ENCODE measurements at places on chromosomes 3 and 15.

- DNase-seq, result no peak
Measured at GRCh38 chr3:5607581-5607980, 420.1 kb downstream of the EDEM1 start.

DNA sequence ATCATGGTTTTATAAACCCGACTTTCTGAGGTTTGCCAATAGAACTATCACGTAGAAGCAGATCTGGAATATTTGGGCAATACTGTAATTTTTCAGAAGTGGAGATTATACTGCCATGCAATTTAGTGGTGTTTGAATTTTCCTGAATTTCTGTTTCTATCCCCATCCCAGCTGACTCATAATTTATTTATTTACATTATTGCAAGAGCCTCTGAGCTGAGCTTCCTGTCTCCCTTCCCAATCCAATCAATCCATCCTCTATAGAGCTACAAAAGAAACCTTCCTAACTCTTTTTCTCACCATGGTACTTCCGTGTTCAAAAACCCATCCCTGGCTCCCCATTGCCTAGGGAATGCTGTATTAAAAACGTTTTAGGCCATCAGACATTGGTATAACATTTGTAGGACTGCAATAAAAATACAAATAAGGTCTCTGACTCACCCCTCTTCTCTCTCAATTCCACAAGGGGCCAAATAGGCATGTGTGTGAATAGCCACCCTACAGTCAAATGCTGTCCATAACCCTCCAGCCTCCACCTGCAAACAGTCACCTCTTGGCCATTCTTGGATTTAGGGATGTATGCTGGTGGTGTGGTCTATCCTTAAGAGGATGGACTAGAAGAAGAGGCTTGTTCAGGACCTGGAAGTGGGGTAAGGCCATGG is 190.7 kb downstream of the CD47 start:
- DNase-seq, result no peak

GRCh38 chr3:117696851-117697407 is 987.4 kb downstream of the TUSC7 start:
- no peak for DNase-seq

- no peak for DNase-seq
Measured at GRCh38 chr15:27486683-27487647, 516.0 kb downstream of the GABRG3 start.

GRCh38 chr15:51077221-51078153 is 17.2 kb downstream of the TNFAIP8L3 start:
- peak; percentile 4 for DNase-seq

DNA sequence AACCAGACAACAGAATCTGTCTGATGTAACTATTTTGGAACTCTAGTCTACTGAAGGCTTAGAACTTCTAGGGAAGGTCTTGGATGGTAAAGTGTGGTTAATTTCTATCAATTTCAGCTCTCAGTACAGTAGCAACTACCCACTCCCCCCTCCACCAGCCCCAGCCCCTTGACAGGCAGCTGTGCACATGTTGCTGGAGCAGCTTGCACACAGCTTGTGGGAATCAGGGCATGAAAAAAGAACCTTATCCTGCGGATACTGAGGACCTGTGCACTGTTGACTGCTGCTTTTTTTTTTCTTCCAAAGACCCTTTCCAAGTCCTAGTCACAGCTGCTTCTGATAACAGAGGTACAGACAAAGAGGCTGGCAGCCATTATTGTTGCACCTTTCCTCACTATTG is 81.5 kb upstream of the UBP1 start:
- DNase-seq, result no peak

DNA sequence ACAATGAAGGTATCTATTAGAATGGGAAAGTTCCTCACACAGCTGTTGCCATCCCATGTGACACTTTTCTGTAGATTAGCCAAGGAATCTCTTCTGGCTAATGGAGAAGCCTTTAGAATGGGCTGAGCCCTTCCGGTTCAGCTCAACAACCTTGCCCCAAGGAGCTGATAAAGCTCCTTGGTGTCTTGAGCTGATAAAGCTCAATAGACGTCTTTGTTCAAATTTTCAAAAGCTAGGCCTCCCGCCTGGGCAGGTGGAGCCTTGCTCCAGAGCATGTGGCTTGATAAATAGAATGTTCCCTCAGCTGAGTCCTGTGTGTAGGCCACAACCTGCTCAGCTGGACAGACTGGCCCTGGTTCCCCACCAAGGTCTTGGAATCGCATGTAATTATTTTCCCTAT is 7.2 kb upstream of the BNIP2 start:
- no peak for DNase-seq

DNA sequence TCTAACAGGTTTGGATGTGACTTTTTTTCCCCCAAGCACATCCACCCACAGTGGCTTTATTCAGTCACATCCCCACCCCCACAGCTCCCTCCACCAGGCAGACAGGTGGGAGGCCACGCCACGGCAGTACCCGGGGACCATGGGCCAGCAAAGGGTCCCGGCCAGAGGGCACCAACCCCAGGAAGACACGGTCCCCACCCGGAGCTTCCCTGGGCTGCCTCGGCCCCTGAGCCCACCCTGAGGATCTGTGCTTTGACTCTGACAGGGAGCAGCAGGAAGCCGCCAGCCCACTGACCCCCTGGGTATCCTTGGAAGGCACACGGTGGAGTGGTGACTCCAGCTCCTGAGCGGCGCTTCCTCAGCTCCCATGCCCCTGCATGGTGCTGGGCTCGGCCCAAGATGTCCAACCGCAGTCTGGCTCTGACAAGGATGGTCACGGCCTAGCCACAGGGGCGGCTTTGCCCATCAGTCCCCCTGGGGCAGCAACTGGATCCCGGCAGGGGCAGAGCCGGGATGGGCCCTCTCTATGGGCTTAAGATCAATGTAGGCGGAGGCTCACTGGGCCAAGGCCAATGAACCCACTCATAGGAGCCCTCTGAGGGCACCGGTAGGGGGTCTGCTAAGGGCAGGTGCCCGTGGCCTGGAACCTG is 66.2 kb upstream of the TTBK2 start:
- no peak for DNase-seq

DNA sequence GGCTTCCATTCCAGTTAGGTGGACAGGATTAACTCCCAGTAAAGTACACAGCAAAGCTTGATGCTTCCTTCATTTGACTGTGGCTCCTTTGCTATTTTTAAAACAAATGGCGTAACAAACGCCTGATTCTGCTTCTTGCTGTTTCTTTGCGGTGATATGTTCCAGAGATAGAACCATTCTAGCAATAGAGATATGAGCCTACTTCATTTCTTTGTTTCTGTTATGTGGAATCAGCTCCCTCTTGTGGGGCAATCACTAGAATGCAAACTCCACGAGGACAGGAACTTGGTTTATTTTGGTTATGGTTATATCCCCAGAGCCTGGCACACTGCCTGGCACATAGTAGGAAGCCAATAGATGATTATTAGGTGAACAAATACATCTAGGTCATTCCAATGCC is 122.6 kb upstream of the SLC6A11 start:
- DNase-seq, result no peak

DNA sequence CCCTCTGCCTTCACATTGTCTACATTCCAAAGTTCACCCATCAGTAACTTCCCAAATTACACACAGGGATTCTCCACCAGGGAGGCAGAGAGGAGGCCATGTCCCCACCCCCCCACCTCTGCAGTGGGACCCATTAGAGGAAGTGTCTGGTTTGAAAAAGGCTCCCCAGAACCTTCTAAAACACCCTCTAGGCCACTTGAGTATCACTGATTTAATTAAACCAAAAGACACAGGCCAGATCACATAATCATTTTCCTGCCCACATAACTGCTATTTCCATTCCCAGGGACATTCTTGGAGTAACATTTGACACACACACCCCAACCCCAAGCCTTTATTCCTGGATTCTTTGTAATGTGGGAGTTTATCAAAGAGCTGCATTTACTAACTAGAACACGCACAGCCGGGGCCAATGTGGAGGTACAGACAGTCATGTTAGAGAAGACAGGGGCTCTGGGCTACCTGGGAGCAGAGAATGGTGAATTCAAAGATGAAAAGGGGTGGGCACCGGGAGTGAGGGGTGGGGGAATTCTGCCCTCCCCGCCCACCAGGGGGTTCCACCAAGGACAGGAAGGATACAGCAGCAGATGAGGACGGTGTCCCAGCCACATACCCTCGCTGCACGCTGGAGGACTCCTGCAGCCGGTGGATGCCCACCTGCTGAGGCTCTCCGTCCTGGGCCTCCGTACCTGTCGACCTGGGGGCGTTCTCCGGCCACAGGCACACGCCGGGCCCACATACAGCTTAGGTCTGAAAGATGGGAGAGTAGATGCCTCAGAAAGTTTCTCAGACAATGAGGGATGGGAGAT is 201.4 kb upstream of the CTNNB1 start:
- no peak for DNase-seq

GRCh38 chr15:72800833-72801481 is 17.4 kb upstream of the ADPGK start:
- DNase-seq, result no peak

GRCh38 chr15:41233367-41233771 is 2.3 kb downstream of the CHP1 start:
- no peak for DNase-seq

GRCh38 chr15:66603301-66604179 is 37.7 kb upstream of the LCTL start:
- DNase-seq, result peak; percentile 54

- DNase-seq, result no peak
Measured at GRCh38 chr15:101156509-101157159, 95.2 kb downstream of the CHSY1 start.

Measured in T-helper 9 cell (primary cell).